NCI-H2081 treated with DMSO at 0.1 percent for 48 hours (cell line): ENCODE measurements at places on chromosomes 5 and 9.

DNA sequence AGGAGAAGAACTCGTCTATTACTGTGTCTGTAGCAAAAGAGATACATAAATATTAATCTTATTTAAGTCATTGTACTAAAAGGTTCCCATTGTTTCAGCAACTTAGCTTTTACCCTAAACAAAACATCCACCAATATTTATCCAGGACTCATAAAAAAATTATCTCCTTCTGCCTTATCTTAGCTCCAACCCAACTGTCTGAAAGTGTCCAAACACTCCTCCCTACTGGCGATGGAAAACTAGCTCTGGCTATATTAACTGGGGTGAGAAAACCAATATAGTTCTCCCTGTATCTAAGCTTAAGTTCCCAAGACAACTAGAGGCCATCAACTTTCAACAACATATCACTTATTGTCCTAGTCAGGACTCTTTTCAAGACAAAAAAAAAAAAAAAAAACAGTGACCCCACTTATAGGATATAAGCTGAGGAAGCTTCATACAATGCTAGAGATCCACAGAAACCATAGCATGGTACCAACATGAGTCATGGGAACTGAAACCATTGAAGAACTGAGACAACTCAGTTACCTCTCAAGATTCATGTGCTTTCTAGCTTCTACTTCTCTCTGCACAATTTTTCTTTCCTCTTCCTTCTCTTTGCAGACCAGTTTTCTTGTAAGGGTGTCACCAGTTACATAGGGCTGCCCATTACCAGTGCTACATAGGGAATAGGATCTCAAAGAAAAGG, 150.7 kb upstream of the RASA1 start:
- no peak for DNase-seq

- no peak for DNase-seq
Observed at GRCh38 chr5:159519365-159519764, 189.1 kb upstream of the IL12B start.

- DNase-seq = no peak
Observed at GRCh38 chr5:34919077-34919476, 3.6 kb downstream of the BRIX1 start.

DNA sequence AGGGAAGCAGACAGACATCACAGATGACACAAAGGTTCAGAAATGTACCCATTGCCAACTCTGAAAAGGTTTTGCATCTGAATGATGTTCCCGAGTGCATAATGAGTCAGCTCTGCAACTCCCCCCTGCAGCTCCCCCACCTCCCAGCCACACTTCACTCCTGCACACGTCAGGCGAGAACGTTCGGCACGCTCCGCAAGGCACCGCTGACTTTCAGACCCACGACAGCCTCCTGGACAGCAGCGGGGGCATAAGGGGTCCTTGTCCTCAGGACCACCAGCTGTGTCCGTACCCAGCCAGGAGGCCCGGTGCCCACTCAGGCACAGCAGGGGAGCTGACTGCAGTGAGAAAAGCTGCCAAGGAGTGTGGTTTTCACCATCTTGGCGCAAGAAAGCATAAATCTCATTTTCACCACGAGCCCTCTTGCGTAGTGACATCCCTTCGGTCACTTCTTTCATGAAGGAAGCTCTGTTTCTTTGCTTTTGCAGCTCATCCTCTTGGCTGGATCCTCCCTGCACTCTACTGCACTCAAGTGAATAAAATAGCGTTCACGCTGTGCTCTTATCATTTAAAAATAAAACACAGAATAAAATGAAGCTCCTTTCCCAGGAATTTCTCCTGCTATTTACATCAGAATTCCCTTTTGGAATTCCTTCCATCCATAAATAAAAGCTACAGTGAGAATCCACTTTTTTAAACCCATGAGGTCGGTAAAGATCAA, 9.9 kb downstream of the GFPT2 start:
- DNase-seq = no peak

- no peak for DNase-seq
Observed at GRCh38 chr9:89174291-89174690, 4.3 kb downstream of the SHC3 start.
